ENCODE measurements at places on chromosomes 1 and 21.

- no peak for DNase-seq
These were observed 68.0 kb upstream of the TRAPPC10 start for GRCh38 chr21:43944078-43944633.

GRCh38 chr1:67997746-67998145, 52.7 kb downstream of the DIRAS3 start:
- no peak for DNase-seq

DNA sequence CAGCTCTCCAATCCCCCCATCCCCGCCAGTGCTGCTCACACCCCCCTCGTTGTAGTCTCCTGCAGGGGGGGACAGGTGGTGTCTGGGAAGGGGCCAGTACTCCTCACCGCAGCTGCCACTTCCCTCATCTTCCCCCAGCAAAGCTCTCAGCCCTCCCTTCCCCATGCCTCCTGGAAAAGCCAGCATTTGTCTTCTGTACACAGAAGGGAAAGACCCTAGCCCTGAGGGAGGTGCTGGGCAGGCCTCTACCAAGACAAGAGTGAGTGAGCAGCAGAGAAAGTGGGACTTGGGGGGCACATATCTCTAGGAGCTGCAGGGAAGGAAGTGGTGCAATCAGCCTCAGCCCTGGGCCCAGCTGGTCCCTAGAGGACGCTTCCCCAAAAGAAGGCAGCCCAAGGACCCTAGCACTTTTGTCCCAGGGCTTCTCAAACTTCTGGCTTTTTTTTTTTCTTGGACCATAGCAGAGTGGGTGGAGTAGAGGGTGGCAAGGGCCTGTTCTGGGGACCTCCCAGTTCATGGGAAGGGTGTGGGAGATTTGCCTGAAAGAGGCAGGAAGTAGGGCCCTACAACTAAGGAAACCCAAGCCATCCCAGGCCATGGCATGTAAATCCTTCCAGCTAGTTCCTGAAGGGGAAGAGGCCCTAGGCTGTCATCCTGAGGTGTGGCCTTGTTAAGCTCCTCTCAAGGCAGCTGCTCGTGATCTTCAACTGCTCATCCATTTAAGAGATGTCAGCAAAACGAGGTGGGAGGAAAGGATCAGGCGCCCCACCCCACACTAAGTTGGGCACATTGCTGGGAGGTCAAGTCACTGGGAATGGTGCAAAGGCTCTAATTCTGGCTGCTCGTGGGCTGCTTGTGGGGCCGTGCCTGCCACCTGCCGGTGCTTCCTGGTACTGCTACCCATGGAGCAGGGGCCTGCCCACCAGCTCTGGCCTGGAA, 12.6 kb downstream of the ZC3H12A start:
- DNase-seq = peak; percentile 41

DNA sequence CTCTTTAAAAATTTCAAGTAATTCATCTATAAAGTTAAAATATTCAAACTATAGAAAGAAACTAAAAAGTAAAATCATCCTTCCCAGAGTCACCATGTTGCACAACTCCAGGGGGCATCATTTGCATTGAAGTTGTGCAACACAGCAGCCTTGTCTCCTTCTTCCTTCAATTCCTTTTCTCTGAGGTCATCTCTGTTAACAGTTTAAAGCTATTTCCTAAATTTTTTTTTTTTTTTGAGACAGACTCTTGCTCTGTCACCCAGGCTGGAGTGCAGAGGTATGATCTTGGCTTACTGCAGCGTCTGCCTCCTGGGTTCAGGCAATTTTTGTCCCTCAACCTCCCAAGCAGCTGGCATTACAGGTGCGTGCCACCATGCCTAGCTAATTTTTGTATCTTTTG, 7.1 kb downstream of the RHBG start:
- DNase-seq = no peak

DNA sequence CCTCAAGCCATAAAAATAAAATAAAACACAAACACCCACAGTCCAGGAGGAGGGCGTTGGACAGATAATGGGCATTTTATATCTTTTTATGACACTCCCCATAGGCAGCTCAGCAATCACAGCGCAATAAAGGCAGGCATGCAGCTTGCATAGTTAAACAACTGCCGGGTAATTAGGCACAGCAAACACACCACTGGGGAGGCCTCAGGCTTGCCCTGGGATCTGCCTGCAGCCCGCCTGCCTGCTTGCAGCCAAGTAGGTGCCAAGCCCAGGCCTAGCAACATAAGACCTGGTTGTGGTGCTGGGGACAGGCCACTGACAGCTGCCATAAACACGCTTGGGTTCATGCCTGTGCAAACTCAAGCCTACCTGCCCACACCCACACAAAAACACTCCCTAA, 54.2 kb downstream of the DMAP1 start:
- DNase-seq = no peak

GRCh38 chr1:3460672-3461131, 6.2 kb downstream of the ARHGEF16 start:
- no peak for DNase-seq

DNA sequence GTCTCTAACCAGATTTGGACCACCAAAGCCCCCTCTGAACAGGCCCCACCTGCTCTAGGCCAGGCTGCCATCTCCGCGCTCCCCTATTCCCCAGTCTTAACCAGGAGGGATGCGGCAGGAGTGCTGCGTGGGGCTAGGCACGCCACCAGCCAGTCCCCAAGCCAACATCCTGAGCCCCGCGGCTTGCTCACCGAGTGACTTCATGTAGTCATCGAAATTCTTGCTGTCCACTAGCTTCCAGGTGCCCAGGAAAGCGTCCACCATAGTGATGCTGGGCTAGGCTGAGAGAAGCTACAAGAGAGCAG, 173 bp downstream of the FABP3 start:
- no peak for DNase-seq

DNA sequence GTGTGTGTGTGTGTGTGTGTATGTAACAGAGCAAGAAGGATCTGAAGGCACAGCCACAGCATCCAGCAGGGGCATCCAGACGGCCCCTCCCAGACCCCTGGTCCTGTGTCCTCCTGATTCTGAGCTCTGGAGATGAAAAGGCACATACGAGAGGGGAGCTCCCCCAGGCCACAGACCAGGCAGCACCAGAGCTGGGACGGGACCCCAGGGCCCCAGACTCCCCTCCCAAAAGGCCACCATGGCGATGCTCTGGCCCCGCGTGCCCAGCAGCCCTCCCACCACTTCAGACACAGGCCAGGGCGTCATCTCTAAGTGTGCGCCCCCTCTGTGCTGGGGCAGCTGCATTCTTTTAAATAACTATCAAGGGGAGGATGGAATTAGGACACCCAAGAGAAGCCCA, 245.8 kb downstream of the MATN1 start:
- no peak for DNase-seq

GRCh38 chr1:18938707-18939070, 17.8 kb downstream of the IFFO2 start:
- DNase-seq = no peak

GRCh38 chr1:41682845-41683625, 198.6 kb upstream of the EDN2 start:
- no peak for DNase-seq

DNA sequence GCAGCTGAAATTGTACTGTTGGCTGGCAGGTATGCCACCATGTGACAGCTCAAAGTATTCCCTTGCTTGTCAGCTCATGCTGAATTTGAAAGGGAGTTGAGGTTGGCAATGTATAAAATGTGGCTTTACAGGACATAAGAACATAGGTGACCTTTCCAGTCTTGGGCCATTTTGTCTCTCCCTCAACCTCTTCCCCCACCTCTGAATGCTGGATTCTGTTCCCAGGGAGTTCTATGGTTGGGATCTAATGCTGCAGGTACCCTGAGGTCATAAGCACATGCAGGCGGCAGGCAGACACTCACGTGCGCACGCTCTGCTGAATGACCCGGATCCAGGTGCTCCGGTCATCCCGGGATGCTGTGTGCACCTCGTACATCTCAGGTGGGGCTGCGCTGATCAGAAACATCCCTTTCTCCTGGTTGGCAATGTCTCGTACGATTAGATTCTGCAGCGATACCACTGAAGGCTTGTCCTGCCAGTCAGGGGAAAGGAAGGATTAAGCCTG, 16.0 kb downstream of the RXFP4 start:
- no peak for DNase-seq

GRCh38 chr1:242228991-242229390, 230.1 kb upstream of the MAP1LC3C start:
- DNase-seq = no peak

DNA sequence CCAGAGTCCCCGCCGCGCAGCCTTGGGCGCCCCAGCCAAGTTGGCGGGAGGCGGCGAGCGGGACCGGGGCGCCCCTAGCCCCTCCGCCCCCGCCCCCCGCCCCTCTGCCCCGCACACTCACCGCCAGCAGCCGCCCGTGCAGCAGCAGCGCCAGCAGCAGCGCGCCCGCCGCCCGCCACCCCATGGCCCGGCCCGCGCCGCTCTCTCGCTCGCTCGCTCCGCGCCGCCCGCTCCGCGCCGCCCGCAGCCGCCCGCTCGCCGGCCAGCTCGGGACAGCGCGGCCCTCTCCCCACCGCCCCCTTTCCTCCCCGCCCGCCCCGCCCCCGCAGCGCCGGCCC, at the start of gene HSPG2:
Gene HSPG2 (minus strand): TSS at position 277 of the 338 bp plus-strand sequence. CDS start 93 bp downstream, at position 184.
- no peak for DNase-seq

DNA sequence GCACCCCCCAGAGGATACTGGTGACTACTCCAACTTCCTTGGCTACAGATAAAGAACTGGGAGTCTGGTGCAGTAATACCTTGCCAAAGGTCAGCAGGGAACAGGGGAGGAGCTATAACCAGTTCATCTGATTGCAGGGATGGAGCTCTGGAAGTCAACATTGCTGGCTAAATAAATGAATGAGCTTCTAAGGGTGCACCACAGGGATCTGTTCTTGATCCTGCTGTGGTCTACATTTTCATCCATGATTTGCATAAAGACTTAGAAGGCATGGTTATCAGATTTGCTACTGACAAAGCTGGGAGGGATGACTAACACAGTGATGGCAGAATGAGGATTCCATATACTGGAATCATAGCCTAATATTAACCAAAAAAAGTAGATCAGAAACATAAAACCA, 18.3 kb downstream of the PLEKHA6 start:
- no peak for DNase-seq

DNA sequence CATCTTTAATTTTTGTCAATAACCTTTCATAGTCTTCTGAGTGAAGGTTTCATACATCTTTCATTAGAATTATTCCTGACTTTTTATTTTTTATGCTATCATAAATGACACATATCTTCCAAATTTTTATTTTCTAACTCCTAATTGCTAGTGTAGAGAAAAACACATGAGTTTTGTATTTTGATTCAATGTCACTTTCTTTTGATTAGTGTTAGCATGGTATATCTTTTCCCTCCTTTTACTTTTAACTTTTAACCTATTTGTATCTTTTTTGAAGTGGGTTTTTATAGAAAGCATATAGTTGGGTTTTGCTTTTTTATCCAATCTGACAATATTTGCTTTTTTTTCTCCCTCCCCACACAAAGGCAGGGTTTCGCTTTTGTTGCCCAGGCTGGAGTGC, 43.2 kb downstream of the SDCCAG8 start:
- DNase-seq = no peak

DNA sequence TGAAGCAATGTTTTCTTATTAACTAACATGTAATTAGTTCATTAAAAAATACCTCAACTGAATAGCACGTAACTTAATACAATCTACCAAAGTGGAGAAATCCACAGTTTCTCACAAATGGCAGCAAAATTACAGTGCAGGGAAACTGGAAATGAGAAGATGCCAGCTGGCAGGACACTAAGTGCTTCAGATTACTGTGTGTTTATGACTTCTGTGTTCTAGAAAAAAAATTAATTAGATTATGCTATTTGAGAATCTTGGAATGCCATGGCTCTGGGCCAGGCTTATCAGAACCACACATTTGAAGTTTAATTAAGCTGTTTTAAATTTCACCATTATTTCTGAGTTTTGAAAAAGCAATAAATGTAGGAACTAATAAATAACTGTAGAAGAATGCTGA, 357.6 kb downstream of the TGFB2 start:
- DNase-seq = no peak

- no peak for DNase-seq
These were observed 16.9 kb upstream of the GRHL3 start for GRCh38 chr1:24302209-24302611.

DNA sequence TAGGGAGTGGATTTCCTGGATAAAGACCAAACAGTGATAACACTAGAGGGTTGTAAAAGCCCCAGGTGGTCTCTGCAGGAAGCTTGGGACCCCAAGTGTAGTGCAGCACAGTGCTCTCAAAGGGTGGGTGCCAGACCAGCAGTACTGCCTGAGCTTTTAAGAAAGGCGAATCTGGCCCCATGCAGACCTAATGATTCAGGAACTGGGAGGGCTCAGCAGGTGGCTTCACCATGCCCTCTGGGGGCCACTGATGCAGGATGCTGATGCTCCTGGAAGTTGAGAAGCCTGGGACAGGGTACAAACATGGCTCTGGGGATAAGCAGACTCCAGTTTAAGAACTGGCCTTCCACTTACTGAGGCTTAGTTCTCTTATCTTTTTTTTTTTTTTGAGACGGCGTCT, 29.1 kb upstream of the NEK2 start:
- DNase-seq = no peak

- no peak for DNase-seq
These were observed 1.2 kb downstream of the HES4 start for GRCh38 chr1:998745-998994.

DNA sequence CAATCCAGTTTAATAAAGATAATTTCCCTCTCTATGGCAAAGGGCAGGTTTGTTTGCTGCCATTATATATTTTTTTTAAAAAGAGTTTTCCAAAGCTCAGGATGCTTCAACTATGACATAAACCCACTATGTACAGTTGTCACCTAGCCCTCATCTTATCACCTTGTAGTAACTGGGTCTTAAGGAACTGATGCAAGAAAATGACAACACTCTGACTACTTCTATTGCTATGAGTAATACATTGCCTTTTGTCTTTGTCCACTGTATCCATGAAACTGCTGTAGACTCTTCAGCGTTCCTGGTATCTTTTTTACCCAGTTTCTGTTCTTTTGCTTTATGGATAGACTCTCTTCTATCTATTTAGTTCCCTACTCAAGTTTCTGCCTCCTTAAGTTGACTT, 586.5 kb downstream of the NEGR1 start:
- DNase-seq = no peak

DNA sequence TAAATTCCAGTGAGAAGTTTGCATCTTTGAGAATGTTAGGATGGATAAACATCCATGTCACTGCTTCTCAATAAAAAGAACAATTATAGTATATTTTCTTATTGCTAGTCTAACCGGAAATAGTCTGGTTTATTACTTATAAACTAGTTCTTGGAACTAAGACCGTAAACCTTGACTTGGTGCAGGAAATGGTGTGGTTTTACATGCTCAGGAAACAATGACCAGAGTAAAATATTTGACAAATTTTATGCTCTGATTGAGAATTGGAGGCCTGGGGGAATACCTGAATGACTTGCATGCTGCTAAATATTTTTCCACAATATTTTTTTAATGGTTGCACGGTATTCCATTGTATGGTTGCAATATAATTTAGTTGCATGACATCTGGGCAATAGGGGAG, 76.3 kb downstream of the XCL2 start:
- DNase-seq = no peak

DNA sequence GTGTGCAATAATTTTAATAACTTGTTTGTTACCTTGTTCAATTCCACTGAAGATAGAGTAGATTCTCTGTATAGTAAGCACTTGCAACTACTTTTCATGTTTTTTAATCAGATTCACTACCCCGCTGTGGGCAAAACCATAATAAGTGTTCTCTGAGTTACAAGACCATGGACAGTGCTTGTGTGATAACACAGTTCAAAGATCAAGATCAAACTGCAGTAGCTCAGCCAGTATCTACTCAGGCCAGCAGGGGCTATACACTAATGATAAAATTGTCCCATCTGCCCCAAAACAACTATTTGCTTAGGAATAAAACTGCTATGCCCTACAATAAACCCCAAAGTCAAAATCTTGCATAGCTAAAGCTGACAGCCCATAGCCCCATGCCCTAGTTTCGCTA, 129.6 kb downstream of the LRRC7 start:
- DNase-seq = no peak

GRCh38 chr1:184388319-184388889, 1.6 kb downstream of the C1orf21 start:
- peak; percentile 5 for DNase-seq
